Aorta (tissue), 5 donors: ENCODE measurements at places on chromosomes 12 and 14. TPM values are rescaled to one million over a fixed set of nuclear protein-coding genes. Genes with fewer than 3 reads are reported as not detected.

PLCZ1 gene
- total RNA-seq = not detected

IFI27 gene
- 222 TPM for total RNA-seq

LMO3 gene
- 26.8 TPM for total RNA-seq

GYS2 gene
- total RNA-seq = 0.15 TPM

DNA sequence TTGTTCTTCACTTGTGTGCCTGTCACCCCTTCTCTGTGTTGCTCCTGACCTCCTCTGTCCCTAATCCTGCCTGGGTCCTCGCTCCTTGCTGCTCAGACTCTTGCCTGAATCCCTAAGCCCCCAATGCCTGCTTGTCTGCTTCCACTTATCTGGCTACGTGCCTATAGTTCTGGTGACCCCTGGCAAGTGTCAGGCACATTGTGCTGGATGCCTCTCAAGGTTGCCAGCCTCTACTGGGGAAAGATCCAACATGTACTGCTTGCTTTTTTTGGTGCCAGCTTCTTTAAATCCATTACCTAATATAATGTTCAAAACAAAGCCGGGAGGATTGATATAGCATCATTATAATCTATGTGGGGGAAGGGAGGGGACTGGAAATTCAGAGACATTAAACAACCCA, 448.0 kb upstream of the CCDC196 start:
- DNase-seq = no peak

- no peak for DNase-seq
Observed at GRCh38 chr12:110543965-110544364, 39.2 kb downstream of the PPTC7 start.

DNA sequence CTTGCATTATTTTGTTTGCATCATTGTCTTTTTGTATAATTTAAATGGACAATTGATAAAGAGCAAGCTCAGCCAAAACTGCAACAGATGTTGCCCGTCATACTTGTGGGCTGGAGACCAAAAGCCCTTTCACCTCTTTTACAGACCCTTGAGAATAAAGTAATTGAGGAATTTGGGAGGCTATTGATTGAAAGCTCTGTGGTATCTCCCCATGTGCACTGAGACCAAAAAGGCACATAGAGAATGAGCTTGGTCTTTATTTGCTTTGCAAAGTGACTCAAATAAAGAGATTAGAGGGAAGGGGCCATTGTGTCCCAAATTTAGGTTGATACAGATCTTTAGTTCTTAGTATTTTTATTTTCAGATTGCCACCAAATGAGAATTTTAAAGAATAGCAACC, 617.6 kb downstream of the TRHDE start:
- no peak for DNase-seq

GRCh38 chr12:116624516-116624915, 65.3 kb downstream of the MAP1LC3B2 start:
- DNase-seq = peak; percentile 23

DNA sequence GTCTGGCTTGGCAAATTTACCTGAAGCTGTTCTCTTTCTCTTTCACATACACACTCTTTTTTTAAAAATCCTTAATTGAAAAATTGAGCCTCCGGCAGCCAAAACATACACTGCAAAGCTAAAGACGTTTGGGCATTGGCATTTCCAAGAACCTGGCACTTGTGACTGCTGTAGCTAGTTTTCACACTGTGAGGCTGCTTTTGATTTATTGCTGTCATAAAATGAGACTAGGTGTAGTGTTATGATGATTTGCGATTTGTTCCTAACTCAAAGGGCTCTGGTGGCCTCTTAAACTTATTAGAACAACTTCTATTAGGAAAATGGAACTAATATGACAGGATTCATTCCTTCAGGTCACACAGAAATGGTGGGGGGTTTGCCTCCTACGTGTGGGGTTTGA, 377.1 kb upstream of the FAR2 start:
- no peak for DNase-seq

- DNase-seq = no peak
Observed at GRCh38 chr14:73776194-73776537, 62.0 kb upstream of the PNMA1 start.

DNA sequence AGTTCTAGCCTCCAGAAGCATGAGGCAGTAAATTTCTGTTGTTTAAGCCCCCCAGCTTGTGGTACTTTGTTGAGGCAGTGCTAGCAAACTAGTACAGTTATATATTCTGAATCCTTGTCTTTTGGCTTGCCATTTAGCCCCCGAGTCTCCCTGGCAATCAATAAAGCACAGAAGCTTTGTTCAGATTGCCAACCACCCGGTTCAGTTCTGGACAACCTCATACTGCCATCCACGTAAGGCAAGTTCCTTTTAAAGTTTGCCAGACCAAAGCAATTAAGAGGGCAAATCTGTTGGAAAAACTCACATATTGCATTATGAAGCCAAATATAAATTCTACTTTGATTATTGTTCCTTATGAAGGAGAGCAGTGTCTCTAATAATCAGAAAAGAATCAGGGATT, 67.1 kb downstream of the RERG start:
- DNase-seq = no peak

DNA sequence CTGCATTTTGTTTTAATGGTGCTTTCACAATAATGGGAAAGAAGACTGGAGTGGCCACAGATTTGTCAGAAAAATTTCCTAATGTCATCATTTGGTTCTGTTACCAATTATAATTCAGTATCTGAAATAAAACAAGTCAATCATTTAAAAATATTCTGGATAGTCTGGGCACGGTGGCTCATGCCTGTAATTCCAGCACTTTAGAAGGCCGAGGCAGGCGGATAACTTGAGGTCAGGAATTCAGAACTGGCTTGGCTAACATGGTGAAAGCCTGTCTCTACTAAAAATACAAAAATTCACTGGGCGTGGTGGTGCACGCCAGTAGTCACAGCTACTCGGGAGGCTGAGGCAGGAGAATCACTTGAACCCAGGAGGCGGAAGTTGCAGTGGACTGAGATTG, 4.0 kb upstream of the LIMA1 start:
- no peak for DNase-seq
